Activated CD4-positive, alpha-beta T cell treated with anti-CD3 and anti-CD28 coated beads, Interleukin-2, amount 10 ng/mL, durations not matched to agents 24 days and 14 days (primary cell): ENCODE measurements at places on chromosomes 4 and X.

- DNase-seq: no peak
Observed at GRCh38 chr4:115219862-115220261, 106.4 kb upstream of the NDST4 start.

DNA sequence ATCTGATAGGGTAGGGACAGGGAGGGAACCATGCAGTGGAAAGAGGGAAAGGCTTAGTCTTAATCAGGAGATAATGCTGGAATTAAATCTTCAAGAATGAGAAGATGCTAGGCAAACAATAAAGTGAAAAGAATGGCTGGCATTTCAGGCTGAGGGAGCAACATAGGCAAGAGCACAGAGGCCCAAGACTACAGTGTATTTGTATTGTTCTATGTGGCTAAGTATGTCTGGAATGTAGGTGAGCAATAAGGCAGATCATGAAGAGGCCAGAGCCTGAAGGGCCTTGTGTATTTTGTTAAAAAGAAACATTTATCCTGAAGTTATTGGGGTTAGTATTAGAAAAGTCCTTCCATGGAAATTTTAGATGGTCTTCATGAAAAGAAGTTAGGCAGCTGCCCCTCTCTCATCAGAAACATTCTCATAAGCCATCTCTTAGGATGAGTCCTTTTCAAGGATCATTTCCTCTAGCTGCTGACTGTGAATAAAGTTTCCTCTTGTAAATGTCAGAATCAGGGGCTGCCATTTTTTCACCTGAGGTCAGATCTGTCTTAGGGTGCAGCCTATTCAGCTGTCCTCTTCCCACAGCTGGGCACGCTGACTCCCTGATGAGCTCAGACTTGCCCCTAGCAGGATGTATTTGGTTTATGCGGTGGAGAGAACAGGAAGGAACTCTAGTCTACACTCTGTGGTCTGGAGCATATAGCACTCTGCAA lies 46.3 kb downstream of the ATP10D start:
- peak; percentile 89 for DNase-seq

DNA sequence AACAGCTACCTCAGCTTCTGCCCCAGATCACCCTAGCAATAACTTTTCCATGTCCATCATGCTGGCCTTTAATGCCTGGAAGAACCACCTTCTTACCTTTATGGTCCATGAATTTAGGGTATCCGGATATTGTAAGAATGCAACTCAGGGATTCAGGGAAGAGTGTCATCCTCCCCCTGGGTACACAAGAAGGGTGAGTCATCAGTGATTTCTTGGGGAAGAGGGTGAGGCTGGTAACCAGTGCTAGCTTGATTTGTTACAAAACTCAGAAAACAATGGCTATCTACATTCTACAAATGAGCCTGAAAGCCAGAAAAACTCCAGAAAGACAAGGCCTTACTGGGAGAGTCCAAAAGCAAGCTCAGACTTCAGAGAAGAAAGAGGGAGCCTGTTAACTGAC lies 10.4 kb upstream of the NALF2 start:
- DNase-seq: no peak

DNA sequence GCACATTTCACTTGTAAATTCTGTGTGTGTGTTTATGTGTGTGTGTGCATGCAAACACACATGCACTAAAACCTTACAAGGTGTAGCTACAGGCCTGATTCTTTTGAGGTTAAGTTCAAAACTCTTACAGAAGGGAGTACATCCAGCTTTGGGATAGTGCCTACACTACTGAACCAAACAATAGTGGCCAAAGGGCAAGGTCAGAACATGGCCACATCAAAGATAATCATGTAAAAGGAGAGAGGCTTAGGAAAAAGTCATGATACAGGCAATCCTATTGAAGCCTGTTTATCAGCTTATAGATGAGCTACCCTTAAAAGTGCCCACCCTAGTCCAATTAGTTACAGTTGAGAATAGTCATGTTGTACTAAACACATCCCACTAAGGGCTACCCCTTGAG lies 139.6 kb downstream of the IDS start:
- DNase-seq: no peak

DNA sequence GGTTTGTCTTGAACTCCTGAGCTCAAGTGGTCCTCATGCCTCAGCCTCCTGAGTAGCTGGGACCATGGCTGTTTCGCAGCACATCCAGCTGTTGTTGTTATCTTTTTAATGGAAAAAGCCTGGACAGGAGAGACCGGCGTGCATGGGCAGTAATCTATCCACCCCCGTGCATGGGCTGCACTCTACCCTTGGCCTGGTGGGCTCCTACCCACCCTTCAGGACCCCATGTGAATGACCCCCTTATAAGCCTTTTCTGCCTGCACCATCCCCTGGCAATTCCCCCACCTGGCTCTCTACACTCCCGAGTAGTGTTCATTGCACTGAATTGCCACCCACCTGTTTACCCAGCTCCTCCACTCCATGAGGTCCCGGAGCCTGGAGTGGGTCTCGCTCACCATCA lies 18.9 kb upstream of the HTRA3 start:
- DNase-seq: no peak

- no peak for DNase-seq
Observed at GRCh38 chr4:48636911-48637310, 143.2 kb downstream of the FRYL start.

- DNase-seq: no peak
Observed at GRCh38 chr4:119041396-119041795, 94.2 kb upstream of the MYOZ2 start.

GRCh38 chrX:148722966-148723365 lies 222.5 kb downstream of the AFF2 start:
- DNase-seq: no peak

- DNase-seq: no peak
Observed at GRCh38 chr4:83581411-83582288, 45.7 kb downstream of the GPAT3 start.

GRCh38 chrX:154049209-154050112 lies 29.8 kb upstream of the IRAK1 start:
- DNase-seq: no peak

DNA sequence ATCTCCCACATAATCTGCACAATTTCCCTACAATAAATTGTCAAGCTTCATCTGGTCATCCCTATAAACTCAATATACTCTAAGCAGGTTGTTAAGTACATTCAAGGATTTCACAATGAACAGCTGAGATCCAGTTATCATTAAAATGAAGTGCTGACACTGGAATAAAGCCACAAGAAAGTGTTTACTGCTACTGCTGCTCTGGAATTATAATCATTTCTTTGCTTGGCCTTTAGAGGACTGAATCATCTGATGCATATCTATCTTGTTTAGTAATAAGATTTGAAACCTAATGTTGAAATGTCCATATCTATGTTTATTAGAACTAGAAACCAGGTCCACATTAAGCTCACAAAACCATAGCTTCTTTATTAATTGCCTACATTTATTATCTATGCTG lies 338.6 kb upstream of the ZFP42 start:
- no peak for DNase-seq

- no peak for DNase-seq
Observed at GRCh38 chr4:97924341-97924958, 218.8 kb downstream of the STPG2 start.

DNA sequence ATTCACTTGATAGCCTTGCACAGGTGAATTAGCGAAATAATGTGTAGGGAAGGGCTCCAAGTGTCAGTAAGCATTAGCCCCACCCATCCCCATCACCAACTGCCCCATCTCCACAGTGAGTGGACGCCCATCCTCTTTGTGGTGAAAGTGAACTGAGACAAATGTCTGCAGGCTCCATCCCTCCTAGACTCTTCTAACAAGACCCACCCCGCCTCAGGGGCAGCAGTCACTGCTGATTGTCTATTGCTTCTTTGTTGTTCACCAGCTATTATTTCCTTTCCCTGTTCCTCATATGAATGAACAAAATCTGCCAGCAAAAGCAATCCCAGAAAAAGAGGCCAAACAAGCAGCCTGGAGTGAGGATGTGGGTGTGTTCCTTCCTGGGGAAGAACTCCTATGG lies 96.4 kb downstream of the LDB2 start:
- DNase-seq: no peak

DNA sequence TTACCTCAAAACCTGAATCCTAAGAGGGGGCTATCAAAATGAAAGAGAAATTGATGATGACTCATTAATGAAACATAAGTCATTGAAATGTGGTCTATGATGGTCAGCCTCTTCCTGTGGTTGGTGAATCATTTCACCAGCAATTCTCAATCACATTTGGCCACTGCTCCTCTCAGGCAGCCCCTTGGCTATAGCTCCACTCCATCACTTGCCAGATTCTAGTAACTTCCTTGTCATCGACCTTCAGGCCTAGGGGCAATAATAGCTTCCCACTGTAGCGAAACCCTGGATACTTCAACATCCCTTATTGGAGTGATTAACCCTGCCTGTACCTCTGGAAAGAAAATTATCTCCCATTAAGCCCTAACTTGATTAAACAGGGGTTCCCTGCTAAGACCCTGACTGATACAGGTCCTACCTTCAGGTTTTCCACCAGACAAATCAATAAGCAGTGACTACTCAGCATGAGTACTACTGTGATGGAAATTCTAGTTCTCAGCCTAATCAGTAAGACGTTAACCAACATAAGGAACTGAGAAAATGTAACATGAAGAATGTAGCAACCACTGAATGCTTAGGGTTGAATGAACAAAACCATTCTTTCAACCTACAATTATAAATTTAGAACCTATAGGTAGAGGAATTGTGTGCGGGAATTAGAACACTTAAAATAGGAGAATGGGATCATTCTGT lies 30.4 kb downstream of the ADH7 start:
- no peak for DNase-seq

DNA sequence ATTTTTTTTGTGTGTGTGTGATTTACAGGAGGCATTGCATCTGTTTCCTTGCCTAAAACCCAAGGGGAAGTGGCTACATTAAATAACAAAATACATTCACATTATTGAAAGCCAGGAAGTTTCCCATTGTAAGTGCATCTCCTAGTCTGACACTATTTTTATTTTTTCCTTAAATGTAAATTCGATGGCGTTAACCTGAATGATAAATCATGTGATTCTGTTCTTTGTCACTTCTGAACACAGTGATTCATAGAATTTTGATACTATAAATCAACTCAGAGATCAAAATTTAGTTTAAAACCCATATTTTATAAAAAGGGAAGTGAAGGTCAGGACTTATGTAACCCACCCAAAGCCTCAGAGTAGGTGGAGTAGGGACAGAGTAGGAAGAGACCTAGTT lies 258.1 kb downstream of the GABRG1 start:
- no peak for DNase-seq

GRCh38 chrX:78753571-78753970 lies 6.1 kb downstream of the LPAR4 start:
- no peak for DNase-seq

DNA sequence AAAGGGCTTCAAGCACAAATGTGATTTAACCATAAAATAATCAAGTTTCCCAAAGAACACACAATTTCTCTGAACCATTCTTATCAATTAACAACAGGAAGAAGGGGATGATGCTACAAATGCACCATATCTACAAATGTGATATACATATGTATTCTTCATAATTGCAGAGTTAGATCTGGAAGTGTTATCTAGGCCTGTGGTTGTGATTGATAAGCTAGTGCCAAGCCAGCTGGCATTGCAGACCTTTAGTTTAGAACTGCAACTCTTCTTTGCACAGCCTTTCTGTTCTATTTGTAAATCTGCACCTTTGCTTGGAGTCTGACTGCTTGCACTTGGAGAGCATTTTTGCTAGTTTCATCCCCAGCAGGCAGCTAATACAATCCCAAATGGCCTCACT lies 145.5 kb upstream of the NPY2R start:
- no peak for DNase-seq

GRCh38 chrX:109347632-109348031 lies 134.3 kb downstream of the GUCY2F start:
- DNase-seq: no peak
